ENCODE measurements at places on chromosomes 3 and 15.

- DNase-seq = no peak
Measured at GRCh38 chr15:54843006-54843405, 353.7 kb downstream of the RSL24D1 start.

DNA sequence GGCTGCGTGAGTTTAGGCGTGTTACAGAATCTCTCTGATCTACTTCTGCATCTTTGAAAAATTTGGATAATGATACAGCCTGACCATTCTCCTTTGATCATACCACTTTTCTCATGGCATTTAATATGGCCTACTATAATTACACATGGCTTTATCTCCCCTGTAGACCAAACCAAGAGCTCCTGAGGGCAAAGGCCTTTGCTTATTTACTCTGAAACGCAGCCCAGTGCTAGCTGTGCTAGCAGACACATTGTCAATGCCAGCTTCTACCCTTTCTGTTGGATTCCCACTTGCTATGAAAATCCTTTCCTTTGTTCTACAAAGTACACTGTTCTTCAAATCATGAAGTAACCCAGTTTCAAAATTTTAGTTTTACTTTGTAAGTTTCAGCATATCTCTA, 16.5 kb upstream of the VGLL4 start:
- DNase-seq = no peak

- DNase-seq = no peak
Measured at GRCh38 chr3:106010829-106011228, 142.0 kb upstream of the CBLB start.

DNA sequence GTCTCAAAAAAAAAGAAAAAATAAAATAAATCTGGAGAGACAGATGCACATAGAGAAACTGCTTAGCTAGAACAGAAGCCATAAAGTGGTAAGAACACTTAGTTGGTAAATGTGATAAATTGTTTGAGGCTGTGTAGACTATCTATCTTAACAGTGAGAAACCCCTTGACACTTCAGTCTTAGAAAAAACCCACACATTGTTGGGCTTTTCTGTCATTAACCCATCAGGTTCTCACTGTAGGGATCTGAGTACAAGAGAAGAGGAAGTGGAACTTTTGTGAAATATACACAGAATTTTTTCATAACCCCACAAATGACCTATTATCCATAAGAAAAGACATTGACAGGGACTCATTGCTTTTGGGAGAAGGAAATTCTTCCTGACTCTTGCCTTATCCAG, 24.4 kb downstream of the TP63 start:
- peak; percentile 36 for DNase-seq

- no peak for DNase-seq
Measured at GRCh38 chr3:140763532-140763931, 85.7 kb downstream of the TRIM42 start.

DNA sequence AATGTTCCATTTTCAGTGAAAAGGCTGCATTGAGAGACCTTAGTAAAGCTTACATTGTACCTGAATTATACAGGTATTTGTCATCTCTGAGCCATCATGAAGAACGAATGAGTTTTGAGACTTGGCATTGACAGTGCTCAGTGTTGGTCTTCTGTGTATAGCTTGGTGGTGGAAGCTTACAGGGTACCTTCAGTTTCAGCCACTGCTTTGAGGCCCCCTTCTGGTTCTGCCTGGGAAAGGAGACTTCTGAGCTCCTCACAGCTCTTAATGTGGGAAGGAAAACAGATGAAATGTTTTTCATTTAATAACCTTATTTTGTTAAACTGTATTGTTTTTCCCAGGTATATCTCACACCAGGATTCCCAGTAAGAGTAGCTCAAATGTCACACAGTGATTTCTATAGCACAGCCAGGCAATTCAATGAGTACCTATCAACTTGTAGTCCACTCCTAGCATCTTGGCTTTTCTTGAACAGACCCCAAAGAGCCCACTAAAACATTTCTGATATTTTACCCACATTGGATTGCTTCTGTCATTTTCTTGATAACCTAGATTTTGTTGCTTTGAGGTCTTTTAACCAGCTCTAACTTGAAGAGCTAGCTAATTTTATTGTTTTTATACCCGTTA, 5.6 kb downstream of the SERPINI1 start:
- peak; percentile 57 for DNase-seq

GRCh38 chr3:177308286-177308685, 111.0 kb upstream of the TBL1XR1 start:
- DNase-seq = no peak

DNA sequence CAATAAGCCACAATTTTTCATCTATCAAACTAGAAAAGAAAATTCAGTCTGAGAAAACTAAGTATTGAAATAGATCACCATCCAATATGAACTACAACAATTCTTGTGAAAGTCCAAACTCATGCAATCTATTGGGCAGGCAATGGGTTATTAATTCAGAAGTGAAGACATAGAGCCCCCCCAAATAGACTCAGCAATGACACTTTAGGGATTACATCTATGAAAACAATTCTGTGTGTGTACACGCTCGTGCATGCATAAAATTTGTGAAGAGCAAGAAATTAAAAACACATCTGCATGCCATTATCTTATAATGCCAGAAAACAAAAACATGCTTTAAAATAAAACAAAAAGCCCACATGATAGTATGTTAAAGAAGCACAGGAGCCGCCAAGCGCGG, 151.3 kb downstream of the NR1I2 start:
- no peak for DNase-seq

DNA sequence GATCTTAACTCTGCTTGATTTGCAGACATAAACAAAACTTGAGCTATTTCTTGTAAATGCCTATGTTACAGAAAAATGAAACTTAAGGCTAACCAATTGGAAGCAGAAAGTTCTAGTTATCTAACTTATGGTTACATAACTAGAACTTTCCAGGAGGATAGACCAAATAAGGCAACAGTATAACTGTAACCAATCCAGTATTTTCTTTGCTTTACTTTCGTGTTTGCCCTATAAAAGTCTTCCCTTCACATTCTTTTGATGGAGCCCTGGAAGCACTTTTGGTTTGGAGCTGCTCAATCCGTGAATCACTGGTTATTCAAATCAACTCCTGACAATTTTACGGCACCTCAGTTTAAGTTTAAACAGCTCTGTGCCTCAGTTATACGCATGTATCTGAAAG, 164.6 kb downstream of the SUCLG2 start:
- no peak for DNase-seq

- peak; percentile 5 for DNase-seq
Measured at GRCh38 chr3:153927107-153927506, 194.1 kb upstream of the ARHGEF26 start.

DNA sequence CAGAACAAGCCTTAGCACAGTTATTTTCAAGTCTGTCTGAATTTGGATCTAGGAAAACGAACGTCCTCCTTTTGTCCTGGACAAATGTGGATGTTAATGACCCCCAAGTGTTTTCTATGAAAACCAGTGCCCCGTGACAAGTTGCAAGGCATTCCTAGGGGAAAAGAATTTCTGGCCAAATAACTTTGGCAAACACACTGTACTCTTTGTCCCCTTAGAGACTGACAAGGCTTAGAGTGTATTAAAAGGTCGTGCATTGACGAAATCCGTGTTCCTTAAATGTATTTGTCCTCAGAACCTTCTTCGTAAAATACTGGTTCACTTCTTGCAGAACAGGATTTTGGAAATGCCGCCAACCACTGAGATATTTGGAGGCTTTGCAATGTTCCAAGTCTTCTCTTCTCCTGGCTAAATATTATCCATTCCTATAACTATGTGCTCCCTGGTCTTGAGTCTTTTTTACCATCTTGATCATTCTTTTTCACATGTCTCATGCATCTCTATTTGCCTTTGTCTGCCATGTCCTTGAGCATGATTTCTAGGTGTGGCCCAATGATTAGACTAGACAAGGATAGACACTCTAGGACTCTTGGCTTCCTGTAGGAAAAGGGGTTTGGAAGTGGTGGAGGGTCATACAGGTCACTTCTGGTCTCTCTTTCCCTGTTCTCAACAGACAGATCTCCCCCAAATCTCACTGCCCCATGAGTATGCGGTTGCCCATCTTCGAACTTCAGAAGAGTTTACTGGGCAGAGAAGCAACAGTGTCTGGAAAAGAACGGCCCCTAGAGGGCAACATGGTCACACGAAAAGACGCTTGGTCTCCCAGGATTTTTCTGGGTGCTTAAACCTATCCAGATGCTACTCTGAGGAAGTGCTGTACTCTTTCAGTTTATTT, 117.5 kb downstream of the EDEM1 start:
- peak; percentile 74 for DNase-seq

DNA sequence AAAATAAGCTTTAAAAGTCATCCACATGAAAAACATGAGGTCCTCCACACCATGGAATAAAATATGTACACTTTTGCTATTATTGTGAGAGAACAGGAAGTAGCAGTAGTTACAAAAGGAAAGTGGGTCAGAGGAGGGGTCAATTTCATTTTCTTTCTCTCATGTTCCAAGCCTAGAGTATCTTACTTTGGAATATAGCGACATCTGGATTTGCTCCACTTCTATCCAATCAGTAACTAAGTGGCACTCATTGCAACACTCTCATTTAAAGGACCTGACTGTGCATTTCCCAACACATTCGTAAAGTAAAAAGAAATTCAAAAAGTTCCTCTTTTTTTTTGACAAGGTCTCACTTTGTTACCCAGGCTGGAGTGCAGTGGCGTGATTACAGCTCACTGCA, 637.3 kb downstream of the TUSC7 start:
- no peak for DNase-seq

- DNase-seq = no peak
Measured at GRCh38 chr3:118577055-118577777, 457.4 kb downstream of the IGSF11 start.

DNA sequence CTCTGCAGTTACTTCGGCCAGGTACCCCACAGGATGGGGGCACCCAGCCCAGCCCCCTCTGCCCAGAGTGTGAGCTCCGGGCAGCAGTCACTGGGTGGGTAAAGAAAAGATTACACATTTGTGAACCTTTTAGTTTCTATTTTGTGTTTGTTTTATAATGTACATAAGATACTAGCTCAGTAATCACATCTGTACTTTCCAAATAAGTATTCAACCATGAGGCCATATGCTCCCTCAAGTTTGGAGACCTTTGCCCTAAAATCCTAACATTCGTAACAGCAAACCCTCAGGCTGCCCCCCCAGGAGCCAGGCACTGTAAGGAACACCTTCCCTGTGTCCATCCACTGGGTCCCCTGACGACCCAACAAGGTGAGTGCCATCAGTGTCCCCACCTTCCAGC, 68.3 kb upstream of the SLC6A6 start:
- DNase-seq = no peak

GRCh38 chr15:73485372-73485771, 42.4 kb downstream of the REC114 start:
- no peak for DNase-seq

DNA sequence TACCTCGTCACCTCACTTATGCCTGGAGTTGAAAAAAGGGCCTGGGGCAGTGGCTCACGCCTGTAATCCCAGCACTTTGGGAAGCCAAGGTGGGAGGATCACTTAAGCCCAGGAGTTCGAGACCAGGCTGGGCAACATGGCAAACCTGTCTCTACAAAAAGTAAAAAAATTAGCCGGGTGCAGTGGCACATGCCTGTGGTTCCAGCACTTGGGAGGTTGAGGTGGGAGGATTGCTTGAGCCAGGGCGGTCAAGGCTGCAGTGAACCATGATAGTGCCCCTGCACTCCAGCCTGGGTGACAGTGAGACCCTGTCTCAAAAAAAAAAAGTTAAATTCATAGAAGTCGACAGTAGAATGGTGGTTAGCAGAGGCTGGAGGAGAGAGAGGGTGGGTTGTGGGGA, 4.6 kb upstream of the NEIL1 start:
- no peak for DNase-seq

Data from GM12865 (cell line).